ENCODE measurements at places on chromosomes 5 and 9.

DNA sequence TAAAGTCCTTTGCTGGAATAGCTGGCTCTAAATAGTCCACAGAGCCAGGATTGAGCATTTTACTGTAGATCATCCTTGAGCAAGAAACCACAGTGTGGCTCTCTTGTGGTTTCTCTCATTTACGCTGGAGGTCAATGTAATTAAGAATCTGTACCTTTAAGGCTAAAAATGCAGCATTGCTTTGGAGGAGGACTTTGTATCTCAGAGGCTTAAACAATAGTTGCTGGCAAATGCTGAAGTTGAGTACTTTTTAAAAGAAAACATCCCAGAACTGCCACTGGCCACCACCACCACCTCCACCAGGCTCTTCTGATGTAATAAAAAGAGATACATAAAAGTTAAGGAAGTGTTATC is 177.3 kb upstream of the ADAMTSL1 start:
- DNase-seq: no peak

DNA sequence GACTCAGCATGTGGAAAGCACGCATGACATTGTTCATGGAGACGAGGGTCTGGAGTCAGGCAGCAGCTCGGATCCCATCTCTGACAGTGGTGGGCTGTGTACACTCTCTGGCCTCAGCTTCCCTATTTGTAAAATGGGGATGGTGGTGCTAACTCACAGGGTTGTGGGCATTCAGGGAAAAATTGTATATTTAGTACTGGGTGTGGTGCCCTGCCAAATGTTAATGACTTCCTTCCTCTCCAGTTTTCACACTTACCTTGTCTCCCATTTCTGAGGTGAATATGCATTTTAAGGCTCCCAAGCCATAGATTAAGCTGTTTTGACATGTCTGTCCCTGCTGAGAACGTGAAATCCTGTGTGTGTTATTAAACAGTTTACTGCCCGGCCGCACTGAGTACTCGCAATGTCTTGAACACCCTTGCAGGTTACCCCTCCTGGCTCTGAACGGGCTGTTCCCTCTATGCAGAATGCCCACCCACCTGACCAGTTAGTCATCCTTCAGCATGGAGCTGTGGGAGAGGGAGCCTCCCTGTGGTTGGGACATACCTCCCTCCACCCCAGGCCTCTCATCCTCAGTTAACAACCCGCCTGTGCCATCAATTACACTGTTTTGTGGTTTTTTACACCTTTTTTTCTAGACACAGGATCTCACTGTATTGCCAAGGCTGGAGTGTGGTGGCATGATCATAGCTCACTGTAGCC is 25.8 kb downstream of the TJP2 start:
- no peak for DNase-seq

DNA sequence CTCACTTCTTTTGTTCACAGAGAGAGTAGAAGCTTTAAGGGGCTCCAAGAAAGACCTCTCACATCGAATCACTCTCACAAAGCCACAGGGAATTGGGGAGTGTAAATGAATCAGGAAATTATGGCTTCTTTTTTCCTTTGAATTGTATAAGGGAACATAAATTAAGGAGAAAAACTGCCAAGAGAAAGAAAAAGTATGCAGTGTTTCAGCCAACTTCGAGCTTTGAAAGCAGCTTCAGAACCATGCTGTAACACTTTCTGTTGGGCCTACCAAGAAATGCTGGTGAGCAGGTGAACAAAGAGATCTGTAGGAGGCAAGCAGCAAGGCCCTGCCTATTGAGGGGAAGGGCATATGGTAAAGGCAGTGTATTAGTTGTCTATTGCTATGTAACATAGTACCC is 33.4 kb upstream of the CTNNA1 start:
- no peak for DNase-seq

- DNase-seq: no peak
These were observed 161.8 kb upstream of the MAP1B start for GRCh38 chr5:71945436-71945835.

DNA sequence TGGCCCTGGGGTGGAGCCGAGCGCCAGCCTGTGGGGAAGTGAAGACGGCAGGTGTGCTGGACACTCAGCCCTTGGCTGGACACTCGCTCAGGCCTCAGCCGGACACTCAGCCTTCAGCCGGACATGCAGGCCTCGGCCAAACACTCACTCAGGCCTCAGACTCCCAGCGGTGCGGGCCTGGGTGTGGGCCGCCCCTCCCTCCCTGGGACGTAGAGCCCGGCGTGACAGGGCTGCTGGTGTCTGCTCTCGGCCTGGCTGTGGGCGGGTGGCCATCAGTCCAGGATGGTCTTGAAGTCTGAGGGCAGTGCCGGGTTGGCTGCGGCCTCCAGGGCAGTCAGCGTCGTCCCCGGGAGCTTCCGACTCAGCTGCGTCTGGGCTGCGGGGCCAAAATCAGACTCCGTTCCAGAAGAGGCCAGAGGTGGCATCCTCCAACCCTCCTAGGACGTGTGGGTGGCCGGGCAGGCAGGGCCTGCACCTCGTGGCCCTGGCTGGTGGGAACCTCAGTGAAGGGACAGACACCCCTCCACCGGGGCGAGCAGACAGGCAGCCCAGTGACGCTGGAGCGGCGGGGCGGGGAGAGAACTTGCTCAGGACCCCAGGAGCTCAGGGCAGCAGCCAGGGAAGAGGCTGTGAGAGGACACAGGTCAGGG is 28.4 kb downstream of the SLC6A18 start:
- no peak for DNase-seq

DNA sequence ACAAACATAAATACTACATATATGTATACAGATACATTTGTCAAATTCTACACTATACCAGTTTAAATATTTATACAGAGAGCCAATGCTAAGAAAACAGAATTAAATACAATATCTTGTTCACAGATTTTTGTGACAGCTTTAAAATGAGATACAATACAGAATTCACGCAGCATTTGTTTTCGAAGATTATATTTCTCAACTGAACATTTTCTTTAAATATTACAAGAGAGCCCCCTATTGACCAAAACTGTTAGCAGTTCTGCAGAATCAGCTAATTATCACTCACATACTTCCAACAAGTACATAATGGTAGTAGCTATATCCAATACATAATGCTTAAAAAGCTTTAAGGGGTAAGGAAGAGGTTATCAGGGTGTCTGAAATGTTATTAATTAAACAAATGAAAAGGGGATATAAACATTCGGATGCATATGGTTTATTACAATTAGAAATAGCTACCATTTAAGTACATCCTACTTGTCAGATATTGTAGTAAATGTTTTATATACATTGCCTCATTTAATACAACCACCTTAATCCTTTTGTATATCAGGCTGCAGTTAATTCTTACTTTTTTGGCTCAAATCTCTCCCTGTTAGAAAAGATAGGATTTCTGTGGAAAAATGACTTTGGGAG is 31.7 kb downstream of the ZDHHC21 start:
- DNase-seq: no peak

- DNase-seq: no peak
These were observed 2.2 kb downstream of the NPR3 start for GRCh38 chr5:32713361-32713769.

DNA sequence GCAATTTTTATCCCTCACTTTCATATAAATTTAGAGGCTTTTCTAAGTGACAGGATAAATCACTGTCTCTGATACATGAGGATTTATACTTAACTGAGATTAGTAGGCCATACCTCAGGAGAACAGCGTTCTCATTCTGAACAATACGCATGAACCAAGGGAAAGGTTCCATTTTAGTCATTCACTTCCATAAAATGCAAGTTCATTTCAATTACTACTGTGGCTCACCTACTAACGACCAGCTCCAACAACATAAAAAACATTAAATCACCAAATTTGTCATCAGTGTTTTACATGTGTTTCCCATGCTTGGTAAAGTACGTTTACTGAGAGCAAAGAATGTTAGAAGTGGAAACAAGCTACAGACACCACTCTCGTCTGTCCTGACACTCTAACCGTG is 67.4 kb downstream of the EFNA5 start:
- DNase-seq: no peak

DNA sequence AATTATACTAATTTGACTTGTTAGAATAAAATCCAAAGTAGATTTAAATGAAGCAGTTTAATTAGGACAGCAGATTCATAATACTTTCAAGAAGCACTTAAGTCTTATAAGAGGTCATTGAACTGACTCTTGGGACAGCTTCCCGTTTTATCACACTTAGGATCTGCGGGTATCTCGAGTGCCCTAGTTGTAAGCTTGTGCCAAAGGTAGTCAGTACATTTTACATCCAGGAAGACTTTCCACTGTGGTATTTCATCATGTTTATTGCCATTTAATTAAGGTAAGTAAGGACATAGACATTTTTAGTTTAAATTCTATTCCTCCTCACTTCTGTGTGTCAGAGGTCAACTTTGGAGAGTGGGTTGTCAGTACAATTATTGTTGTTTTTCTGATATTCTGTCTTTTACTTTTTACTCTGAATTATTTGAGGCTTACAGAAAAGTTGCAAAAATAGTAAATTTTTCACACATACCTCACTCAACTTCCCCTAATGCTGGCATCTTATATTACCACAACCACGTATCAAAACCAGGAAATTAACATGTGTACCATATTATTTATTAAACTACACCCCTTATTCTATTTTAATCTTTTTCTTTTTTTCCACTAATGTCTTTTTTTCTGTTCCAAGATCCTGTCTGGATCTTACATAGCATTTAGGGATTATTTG is 7.5 kb upstream of the ZNF367 start:
- no peak for DNase-seq

- no peak for DNase-seq
These were observed 159.5 kb downstream of the ARL15 start for GRCh38 chr5:54150841-54151240.

- DNase-seq: peak; percentile 51
These were observed 831 bp downstream of the KLHL3 start for GRCh38 chr5:137734962-137735554.

GRCh38 chr9:115781070-115781736 is 372.4 kb upstream of the PAPPA start:
- no peak for DNase-seq

- DNase-seq: peak; percentile 55
These were observed 2.4 kb downstream of the PIP5KL1 start for GRCh38 chr9:127927988-127928675.

DNA sequence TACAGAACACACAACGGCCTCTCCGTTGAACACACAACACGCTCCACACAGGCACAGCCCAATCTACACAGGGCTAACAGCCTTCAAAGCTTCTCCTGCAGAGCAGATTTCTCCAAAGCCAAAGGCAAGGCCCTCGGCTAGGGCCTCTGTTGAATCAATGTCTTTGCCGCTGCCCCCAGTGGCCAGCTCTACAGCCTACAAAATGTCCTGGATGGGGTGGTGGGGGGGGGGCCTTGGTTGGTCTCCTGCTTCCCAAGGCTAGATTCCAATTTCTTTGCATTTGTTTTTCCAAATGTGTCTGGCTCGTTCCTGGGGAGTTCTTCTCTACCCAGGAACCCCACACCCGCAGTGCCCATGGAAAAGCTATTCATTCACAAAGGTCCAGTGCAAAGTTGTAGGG is 167.2 kb downstream of the PAX5 start:
- DNase-seq: no peak

DNA sequence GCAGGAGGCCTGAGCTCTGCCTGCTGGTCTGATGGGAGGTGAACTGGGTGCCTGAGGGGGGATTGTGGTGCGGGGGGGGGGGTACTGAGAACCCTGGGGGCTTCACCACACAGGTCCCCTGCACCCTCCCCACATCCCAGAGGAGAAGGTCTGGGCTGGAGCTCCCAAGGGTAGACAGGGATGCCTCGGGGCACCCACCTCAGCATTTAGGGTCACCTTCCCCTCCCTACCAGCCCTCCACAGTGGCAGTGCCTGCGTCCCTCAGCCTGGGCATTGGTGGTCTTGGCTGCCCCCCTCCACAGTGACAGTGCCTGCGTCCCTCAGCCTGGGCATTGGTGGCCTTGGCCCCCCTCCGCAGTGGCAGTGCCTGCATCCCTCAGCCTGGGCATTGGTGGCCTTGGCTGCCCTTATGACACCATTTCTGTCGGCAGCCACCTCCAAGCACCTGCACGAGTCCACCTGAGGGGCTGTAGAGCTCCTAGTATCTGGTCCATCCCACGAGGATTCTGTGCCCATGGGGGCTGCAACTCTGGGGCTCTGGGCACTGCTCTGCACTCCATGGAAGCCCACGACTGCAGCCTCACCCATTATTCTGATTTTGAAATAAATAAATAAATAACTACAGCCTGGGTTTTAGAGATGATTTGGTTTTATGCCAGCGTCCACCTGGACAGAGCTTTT is 21.5 kb downstream of the NKD2 start:
- DNase-seq: peak; percentile 56

Data from aorta (tissue), 5 donors.